CD8-positive, alpha-beta memory T cell (primary cell): ENCODE measurements at places on chromosomes 7 and 10. TPM values are rescaled to one million over a fixed set of nuclear protein-coding genes. Genes with fewer than 3 reads are reported as not detected.
A peak's percentile ranks its signal among the peaks of the same experiment; 100 is the strongest.

GRCh38 chr10:116053910-116054309 lies 219.1 kb downstream of the GFRA1 start:
- DNase-seq: no peak
- no peak overlapping the region for H3K27ac ChIP-seq
- H3K36me3 ChIP-seq: no peaks in the 10 kb centered on the region

GRCh38 chr10:45044290-45044689 lies 43.6 kb downstream of the ZNF22 start:
- no peak for DNase-seq
- no peaks in the 10 kb centered on the region for H3K36me3 ChIP-seq
- H3K4me3 ChIP-seq: no peak overlapping the region
- no peak overlapping the region for H3K27ac ChIP-seq
- H3K4me1 ChIP-seq: no peaks in the 10 kb centered on the region

DNA sequence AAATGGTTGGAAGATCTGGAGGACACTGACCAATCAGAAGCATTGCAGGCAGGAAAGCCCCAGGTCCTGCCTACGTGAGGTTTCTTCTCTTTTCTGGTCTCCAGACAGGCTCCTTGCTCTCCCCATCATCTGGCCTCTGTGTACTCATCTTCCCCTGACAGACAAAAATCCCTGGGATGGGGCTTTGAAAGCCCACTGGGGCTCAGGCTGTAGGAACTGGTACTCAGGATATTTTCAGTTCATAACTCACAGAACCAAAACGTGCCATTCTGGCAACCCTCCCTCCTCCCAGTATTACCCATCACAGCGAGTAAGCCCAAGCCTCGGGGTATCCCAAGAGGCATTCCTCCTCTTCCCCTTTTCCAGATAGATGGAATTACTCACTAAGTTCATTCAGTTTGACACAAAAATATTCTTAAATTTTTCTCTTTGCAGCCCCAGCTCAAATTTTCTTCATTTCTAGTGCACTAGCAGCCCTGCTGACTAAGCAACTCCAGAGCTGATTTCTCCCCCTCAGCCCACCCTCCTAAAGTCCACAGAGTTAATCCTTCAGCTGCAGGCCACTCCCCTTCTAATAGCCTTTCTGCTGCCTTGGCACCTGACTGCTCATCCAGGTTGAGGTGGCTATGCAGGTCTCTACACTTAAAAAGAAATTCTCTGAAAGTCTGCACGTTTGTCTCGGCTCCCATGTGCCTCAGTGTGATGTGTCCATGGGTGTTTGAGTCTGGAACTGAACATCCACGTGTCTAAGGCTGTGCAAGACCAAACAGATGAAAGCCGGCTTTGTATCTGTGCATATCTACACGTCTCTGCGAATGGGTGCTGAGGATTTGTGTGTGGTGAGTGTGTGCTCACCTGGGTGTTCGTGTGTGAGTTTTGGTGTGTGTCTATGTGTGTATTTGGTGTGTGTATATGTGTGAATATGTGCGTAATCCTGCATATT lies 331.4 kb downstream of the CCSER2 start:
- H3K27me3 ChIP-seq: no peaks in the 10 kb centered on the region
- DNase-seq: no peak
- no peaks in the 10 kb centered on the region for H3K36me3 ChIP-seq
- H3K4me1 ChIP-seq: no peaks in the 10 kb centered on the region
- no peak overlapping the region for H3K27ac ChIP-seq

DNA sequence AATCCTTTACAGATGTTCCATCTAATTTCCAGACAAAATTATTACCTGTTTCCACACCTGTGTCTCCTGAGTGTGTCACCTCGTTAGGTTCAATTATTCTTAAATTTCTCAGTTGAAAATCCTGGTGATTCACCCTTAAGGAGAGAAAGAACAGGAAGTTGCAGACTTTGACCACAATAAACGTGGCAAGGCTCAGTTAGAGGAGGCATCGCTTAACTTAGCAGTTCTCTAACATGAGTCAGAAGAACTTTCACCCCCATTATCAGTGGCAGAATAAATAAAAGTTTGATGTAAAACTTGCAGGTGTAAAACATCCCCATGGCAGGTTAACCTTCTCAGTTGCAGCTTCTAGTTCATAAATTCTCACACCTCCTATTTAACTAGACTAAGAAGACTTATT lies 8.3 kb downstream of the XPNPEP1 start:
- no peak for DNase-seq
- H3K4me1 ChIP-seq: peaks cover 81% of the 10 kb centered on the region
- H3K36me3 ChIP-seq: no peaks in the 10 kb centered on the region
- H3K4me3 ChIP-seq: peak overlapping the region; percentile 6

GRCh38 chr10:52807803-52808202 lies 35.2 kb upstream of the MBL2 start:
- H3K27ac ChIP-seq: no peak overlapping the region
- H3K4me3 ChIP-seq: no peak overlapping the region
- no peaks in the 10 kb centered on the region for H3K27me3 ChIP-seq
- H3K36me3 ChIP-seq: no peaks in the 10 kb centered on the region

Gene FRG2B
- 0.20 TPM for total RNA-seq

Gene GBX1
- total RNA-seq: not detected

Gene RASA4
- 44.2 TPM for total RNA-seq

Gene LGI1
- not detected for total RNA-seq

Gene TMEM140
- 6.6 TPM for total RNA-seq
